Activated CD8-positive, alpha-beta memory T cell treated with anti-CD3 and anti-CD28 coated beads, Interleukin-2, amount 50 U/mL, for 4 hours (primary cell): ENCODE measurements at places on chromosomes 1 and 21.

GRCh38 chr1:53811414-53811851 is 26.7 kb downstream of the NDC1 start:
- no peak for DNase-seq

DNA sequence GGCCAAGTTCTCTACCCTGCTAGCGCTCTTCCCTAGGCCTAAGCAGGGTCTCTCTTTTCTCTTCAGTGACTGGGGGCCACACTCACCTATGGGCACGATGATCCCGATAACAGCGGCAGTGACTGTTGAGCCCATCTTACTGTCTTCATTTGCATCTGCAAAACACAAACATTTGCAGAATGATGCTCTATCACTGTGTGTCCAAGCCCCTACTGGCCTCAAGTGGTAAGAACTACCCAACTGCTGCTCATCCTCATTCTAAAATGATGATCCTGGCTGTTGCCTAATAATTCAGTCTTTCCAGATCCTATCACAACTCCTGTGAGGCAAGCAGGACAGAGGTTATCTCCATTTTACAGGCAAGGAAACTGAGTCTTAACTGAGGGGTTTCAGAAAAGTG is 16.7 kb upstream of the MAGOH start:
- no peak for DNase-seq

- no peak for DNase-seq
Measured at GRCh38 chr1:67588178-67588855, 96.7 kb upstream of the GADD45A start.

GRCh38 chr1:86991549-86992186 is 77.2 kb downstream of the HS2ST1 start:
- no peak for DNase-seq
